ENCODE measurements at places on chromosomes 2 and 18. TPM values are rescaled to one million over a fixed set of nuclear protein-coding genes. Genes with fewer than 3 reads are reported as not detected.

DNA sequence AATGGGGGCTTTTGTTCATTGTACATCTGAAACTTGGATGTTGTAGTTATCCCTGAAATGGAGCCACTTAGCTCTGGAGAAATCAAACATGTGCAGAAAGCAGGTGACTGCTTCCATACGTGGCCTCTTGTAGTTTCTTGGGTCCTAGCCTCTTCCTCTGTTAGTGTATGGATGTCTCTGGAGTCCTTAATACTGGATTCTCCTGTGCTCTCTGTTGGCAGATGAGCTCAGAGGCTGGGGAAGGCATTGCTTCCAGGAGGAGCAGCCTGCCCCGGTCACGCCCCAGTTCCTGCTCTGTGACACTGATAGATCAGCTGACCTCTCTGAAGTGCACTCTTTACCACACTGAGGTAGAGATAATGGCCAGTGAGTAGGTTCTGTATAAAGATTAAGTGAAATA, 176.2 kb downstream of the LDLRAD4 start:
- H3K4me3 ChIP-seq, result no peak overlapping the region
- peaks cover 76% of the 10 kb centered on the region for H3K27me3 ChIP-seq
- no peaks in the 10 kb centered on the region for H3K4me1 ChIP-seq
- no peak overlapping the region for H3K27ac ChIP-seq
- DNase-seq, result no peak

DNA sequence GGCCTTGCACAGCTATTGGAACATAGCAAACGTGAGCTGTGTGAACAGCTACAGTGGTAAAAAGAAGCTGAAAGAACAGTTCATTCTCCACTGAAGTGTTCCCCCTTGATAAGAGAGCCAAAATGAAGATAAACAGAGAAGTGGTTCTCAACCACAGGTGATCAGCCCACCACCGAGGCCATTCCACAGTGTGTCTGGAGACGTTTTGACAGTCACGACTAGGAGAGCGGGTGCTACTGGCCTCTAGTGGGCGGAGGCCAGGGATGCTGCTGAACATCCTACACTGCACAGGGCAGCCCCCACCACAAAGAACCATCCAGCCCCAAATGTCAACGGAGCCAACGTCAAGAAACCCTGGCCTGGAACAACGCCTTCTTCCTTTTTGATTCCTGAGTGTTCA, 38.4 kb downstream of the ADCY3 start:
- no peak overlapping the region for H3K27ac ChIP-seq
- H3K4me3 ChIP-seq, result no peak overlapping the region
- no peak for DNase-seq
- 0 out of 2 replicates have a peak, but pooled peaks cover 5% of the 10 kb centered on the region for H3K4me1 ChIP-seq
- H3K36me3 ChIP-seq, result no peaks in the 10 kb centered on the region

DNA sequence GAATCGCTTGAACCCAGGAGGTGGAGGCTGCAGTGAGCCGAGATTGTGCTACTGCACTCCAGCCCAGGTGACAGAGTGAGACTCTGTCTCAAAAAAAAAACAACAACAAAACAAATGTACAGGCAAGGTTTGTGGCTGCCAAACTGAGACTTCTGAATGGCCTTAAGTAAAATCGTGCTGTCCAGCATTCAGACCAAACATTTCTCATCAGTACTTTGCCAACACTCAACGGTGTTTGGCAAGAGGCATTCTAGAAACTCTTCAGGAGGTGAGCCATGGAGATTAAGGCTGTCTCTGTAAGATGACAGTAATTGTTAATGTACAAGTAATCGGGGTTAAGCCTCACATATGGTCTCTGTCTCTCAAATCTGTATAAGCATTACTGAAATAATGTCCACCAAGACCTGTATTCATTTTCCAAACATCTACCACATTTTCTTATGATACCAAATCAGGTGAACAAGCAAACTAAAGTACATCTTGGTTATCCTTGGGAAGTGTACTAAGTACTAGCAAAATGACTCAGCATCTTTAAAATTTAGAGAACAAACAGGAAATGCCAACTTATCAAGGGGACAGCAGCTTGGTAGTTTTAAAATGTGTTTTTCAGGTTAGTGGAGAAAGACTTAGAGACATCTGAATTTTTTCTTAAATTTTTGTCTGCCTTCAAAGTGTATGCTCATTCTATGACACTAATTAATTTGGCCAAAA, 29.3 kb downstream of the SERPINE2 start:
- H3K4me3 ChIP-seq, result no peak overlapping the region
- DNase-seq, result no peak
- H3K4me1 ChIP-seq, result peaks cover 20% of the 10 kb centered on the region
- H3K27ac ChIP-seq, result peak overlapping the region; percentile 39
- H3K27me3 ChIP-seq, result no peaks in the 10 kb centered on the region
- peaks cover 5% of the 10 kb centered on the region for H3K36me3 ChIP-seq

DNA sequence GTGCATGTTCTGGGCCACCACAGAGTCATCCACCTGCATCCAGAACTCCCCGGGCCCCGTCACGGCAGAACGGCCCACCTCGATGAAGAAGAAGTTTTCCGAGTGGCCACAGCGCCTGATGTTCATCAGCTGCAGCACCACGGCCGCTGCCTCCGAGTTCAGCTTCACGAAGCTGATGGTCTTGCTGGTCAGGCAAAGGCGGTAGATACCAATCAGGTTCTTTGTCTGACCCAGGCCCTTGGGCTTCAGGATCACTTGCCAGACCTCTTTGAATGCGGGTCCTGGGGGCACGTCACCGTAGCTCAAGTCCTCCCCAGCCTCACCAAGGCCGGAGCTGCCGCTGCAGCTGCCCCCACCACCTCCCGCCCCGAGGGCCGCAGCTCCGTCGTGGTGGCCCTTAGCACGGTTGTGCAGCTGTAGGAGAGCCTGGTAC, 1.6 kb downstream of the IRS1 start:
- H3K27ac ChIP-seq, result peak overlapping the region; percentile 61
- H3K27me3 ChIP-seq, result no peaks in the 10 kb centered on the region
- H3K36me3 ChIP-seq, result peaks cover 22% of the 10 kb centered on the region
- H3K4me1 ChIP-seq, result peaks cover 46% of the 10 kb centered on the region
- peak overlapping the region; percentile 95 for H3K4me3 ChIP-seq

ITGA6 gene
- 213 TPM for total RNA-seq

DNA sequence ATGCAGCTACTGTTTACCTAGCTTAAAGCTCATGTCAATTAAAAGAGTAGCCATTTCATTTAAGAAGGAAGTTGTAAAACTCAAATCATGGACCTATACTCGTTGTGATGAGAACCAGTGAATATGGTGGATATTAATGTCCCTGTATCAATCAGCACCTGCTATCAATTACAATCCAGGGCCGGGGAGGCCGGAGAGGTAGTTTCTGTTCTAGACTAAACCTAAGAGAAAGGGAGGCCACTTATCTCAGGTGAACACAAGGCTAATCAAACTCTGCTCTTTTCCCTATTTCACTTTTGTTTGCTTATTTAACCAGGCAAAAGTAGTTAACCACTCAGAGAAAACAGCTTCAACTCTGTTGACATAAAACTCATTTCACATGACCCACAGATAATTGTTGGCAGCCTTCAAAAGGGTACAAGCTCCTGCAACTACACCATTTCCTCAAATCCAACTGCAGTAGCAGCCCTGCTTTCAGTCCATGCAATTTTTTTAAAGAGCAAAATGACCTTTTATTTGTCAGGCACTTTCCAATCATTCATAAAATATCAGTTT, 27.8 kb upstream of the SLC9A2 start:
- peak; percentile 46 for DNase-seq
- H3K4me3 ChIP-seq, result no peak overlapping the region
- no peak overlapping the region for H3K27ac ChIP-seq
- H3K36me3 ChIP-seq, result no peaks in the 10 kb centered on the region

NEU2 gene
- not detected for total RNA-seq

SPATA3 gene
- not detected for total RNA-seq

Measured in PC-9 (cell line).